ENCODE measurements at places on chromosomes 7 and 10.

- no peak for DNase-seq
Measured at GRCh38 chr10:116287906-116288501, 15.0 kb upstream of the GFRA1 start.

DNA sequence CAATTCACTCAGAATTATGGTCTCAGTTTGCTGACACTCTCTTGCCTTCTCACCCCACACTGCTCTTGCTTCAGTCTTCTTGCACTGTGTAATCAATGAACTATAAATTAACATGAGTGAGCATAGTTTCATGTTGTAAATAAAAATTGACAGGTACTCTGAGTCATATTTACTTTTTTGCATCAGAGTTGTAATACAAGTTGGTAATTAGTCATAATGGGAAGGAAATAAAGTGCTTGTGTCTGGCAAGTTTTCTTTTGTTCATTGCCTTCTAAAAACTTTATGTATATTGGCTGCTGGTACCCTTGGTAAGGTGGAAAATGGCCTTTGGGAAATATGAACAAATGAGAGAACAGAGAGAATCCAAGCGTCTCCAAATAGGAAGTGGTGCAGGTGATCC, 169.3 kb upstream of the MAGI2 start:
- no peak for DNase-seq

DNA sequence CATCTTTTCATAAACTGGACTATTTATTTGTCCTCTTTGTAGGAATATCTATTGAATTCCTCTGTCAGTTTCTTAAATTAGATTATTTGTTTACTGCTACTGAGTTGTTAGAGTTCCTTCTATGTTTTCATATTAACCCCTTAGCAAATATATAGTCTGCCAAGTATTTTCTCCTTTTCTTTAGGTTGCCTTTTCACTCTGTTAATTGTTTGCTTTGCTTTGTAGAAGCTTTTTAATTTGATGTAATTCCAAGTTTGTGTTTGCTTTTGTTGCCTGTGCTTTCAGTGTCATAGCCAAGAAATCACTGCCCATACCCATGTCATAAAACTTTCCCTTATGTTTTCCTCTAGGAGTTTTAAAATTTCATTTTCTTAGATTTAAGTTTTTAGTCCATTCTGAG, 256.2 kb upstream of the SEMA3A start:
- DNase-seq, result no peak

DNA sequence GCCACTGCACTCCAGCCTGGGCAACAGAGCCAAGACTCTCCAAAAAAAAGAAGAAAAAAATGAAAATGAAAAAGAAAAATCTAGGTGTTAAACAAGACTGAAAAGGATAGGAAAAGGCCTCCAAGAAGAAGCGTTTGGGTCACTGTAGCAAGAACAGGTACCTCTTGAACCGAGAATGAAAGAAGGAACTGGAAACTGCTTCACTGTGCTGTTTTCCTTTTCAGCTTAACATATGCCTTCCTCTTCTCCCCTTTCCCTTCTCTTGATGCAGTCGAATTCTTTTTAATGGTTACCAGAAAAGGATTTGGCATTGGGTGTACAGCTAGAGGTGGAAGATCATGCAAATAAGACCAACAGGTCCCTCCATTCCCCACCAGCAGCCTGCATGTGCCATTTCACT, 28.1 kb downstream of the LRRC4 start:
- no peak for DNase-seq

- DNase-seq, result no peak
Measured at GRCh38 chr7:77434570-77435275, 18.6 kb upstream of the GSAP start.
